CD4-positive, alpha-beta T cell treated with Interleukin-15 for 1 hour (primary cell): ENCODE measurements at places on chromosomes 1 and 21.

- DNase-seq: no peak
Observed at GRCh38 chr1:183693521-183693920, 40.4 kb upstream of the APOBEC4 start.

DNA sequence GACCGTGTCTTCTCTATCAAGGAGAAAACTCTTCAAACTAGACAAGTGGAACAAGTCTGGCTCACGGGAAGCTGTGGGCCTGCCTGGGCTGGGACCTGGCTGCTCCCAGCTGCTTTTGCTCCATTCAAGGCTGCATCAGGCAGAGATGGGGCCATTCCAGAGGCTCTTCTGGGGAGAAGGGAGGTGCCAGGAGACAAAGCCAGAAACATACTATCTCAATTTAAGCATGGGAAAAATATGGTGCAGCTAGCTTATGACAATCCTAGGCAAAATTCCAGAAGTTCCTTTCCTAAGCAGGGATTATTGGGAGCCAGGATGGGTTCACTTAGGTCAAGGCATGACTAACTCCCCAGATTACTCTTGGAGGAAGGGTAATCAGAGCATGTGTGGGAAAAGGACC is 90.8 kb upstream of the SLC2A1 start:
- DNase-seq: no peak

DNA sequence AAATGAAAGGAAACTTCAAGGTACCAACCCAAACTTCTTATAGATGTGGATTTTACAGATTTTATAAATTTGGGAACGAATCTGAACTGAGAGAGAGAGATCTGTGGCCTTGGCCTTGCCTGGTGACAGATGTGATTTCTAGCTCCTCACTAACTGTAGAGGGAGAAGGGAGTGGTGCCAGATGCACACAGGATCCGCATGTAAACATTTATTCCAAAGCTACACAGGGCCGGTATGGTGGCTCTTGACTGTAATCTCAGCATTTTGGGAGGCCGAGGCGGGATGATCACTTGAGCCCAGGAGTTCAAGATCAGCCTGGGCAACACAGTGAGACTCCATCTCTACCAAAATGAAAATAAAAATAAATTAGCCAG is 77.1 kb downstream of the PGBD5 start:
- DNase-seq: no peak

DNA sequence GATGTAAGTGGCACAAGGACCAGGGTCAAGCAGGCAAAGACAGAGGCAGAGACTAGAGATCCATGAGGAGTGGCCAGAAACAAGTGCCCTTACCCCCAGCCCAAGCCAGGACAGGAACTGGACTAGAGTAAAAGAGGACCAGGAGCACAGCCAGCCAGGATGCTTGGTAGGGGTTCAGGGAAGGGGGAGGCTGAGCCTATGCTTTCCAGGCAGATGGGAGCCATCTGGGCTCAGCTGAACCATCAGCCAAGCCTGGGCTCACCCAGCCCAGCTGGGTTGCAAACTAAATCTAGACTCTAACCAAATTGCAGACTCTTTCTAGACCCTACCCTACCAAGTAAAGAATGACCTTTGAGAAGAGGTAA is 15.2 kb downstream of the PDZK1IP1 start:
- DNase-seq: no peak

- DNase-seq: no peak
Observed at GRCh38 chr1:23434260-23434775, 9.8 kb upstream of the TCEA3 start.

DNA sequence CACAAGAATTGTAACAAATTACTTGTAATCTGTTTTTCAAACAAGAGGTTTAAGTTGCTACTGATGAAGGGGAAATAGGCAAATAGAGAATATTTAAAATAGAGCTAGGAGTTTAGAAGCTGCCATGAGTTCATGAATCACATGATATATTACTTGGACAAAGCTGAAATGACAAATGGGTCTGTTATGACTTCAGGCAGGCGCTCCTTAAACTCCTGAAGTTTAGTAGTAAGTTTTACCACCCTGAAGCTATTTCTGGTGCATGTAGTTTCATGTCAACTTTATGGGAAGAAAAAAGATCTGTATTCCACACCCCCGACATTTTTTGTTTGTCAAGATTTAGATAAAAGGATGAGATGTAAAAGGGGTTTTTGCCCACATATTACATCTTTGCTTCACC is 58.5 kb downstream of the PLA2G4A start:
- DNase-seq: no peak

DNA sequence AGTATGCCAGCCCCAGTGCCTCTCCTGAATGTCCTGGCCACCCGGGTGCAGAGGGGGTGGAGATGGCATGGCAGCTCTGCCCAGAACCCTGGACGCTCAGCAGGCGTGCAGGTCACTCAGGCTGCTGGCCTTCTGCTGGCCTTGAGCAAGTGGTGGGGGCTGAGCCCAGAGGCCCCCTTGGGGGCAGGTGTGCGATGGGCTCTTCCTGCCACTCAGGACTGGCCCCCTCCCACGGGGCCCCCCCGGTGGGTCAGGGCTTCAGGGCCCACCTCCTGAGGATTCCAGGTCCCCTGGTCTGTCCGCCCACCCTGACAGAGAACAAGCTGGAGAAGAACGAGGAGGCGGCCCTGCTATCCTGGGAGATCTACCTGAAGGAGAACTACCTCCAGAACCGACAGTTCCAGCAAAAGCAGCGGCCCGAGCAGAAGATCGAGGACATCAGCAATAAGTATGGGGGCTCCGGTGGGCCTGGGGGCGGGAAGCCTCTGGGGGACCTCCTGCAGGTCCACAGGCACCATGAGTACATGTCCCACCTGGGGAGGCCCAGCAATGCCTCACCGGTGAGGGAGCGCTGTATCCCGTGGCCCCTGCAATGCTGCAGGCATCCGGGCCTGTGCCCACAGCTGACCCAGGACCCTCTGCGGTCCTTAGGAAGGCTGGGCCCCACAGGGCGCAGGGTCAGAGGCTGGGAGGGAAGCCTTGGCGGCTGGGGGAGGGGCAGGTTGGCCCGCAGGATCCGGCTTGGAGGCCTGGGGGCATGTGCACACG is 37.0 kb upstream of the LRRC3 start:
- no peak for DNase-seq

GRCh38 chr1:211732293-211732980 is 57.0 kb upstream of the NEK2 start:
- DNase-seq: no peak
